ENCODE measurements at places on chromosomes 6 and 20. TPM values are rescaled to one million over a fixed set of nuclear protein-coding genes. Genes with fewer than 3 reads are reported as not detected.

Gene FAM209B
- total RNA-seq: not detected

Gene SCGN
- 0.35 TPM for total RNA-seq

Gene IL20RA
- 2.4 TPM for total RNA-seq

Gene CYP21A2
- 0.64 TPM for total RNA-seq

Gene PDE10A
- 38.2 TPM for total RNA-seq

Gene MYMX
- 0.35 TPM for total RNA-seq

Gene KAT14
- total RNA-seq: 12.4 TPM

Gene C20orf141
- not detected for total RNA-seq

Gene CDK5RAP1
- total RNA-seq: 25.5 TPM

Gene TRIM31
- not detected for total RNA-seq

Gene LTB
- 3.1 TPM for total RNA-seq

Gene PAK5
- total RNA-seq: 0.06 TPM

Gene TGM2
- total RNA-seq: 57.3 TPM

Gene TPBG
- 32.2 TPM for total RNA-seq
